ENCODE measurements at places on chromosomes 4 and X. TPM values are rescaled to one million over a fixed set of nuclear protein-coding genes. Genes with fewer than 3 reads are reported as not detected.

Gene MAGEB2
- not detected for total RNA-seq

Gene FREM3
- total RNA-seq, result not detected

Gene MAGEA2
- total RNA-seq, result not detected

Gene CNGA1
- total RNA-seq, result 0.60 TPM

Gene SHOX
- total RNA-seq, result not detected

Gene EDNRA
- 35.6 TPM for total RNA-seq

Gene SYNPO2
- 960 TPM for total RNA-seq

Gene BMPR1B
- 13.9 TPM for total RNA-seq

Gene MTMR8
- total RNA-seq, result 4.9 TPM

Gene P2RY4
- total RNA-seq, result 0.57 TPM

Gene SLC4A4
- total RNA-seq, result 2.0 TPM

DNA sequence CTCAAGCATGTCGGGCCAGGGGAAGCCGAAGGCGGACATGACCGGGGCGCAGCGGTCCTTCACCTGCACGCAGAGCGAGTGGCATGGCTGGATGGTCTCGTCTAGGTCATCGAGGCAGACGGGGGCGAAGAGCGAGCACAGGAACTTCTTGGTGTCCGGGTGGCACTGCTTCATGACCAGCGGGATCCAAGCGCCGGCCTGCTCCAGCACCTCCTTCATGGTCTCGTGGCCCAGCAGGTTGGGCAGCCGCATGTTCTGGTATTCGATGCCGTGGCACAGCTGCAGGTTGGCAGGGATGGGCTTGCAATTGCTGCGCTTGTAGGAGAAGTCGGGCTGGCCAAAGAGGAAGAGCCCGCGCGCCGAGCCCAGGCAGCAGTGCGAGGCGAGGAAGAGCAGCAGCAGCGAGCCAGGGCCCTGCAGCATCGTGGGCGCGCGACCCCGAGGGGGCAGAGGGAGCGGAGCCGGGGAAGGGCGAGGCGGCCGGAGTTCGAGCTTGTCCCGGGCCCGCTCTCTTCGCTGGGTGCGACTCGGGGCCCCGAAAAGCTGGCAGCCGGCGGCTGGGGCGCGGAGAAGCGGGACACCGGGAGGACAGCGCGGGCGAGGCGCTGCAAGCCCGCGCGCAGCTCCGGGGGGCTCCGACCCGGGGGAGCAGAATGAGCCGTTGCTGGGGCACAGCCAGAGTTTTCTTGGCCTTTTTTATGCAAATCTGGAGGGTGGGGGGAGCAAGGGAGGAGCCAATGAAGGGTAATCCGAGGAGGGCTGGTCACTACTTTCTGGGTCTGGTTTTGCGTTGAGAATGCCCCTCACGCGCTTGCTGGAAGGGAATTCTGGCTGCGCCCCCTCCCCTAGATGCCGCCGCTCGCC, at the start of gene SFRP2:
SFRP2 (minus strand) TSS at position 671 of the 864 bp plus-strand sequence; CDS start at position 423, 248 bp downstream.
- DNase-seq, result no peak

DNA sequence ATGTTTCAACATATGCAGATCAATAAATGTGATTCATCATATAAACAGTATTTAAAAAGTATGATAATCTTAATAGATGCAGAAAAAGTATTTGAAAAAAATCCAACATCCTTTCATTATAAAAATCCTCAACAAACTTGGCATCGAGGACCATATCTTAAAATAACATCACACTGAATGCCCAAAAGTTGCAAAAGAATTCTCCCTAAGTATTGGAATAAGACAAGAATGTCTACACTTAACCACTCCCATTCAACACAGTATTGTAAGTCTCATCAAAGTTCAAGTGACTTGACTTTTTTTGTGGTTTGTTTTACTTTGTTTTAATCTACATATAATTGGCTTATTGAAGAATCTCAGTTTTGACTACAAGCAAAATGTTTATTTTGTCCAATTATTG, 779.0 kb upstream of the SLIT2 start:
- no peak for DNase-seq

DNA sequence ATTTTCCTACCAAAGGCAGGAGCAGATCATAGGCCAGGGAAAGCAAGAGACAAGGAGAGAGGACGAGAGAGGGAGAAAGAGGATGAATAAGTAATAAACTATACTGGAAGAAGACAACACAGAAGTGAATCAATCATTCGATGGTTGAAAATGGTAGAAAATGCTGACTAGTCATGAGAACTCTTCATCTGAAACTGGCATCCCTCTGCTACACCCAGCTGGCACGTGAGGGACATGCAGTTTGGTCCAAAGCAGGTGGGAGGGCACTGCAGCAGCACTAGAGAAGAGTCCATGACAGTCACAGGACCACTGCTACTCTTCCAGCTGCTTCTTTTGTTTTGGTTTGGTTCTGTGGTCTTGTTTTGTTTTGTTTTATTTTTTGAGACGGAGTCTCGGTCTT, 74.1 kb downstream of the AFAP1 start:
- DNase-seq, result no peak

GRCh38 chr4:104492183-104492771, 2.4 kb downstream of the CXXC4 start:
- no peak for DNase-seq

GRCh38 chrX:149877157-149877556, 3.8 kb upstream of the MAGEA8 start:
- no peak for DNase-seq

DNA sequence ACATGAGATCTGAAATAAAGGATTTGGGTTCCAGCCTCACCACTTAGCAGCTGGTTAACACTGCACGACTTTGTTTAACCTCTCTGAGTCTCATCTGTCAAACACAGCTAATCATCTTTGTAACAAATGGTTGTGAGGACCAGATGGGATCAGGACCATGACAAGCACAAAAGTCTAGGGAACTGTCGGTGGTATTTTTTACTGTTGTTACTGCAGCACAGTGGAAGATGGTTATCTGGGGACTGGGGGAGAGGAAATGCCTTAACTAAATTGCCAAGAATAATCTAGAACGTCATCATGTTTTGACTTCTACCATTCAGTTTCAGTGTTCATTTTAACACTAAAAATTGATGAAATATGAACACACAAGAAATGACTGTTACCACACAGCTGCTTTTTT, 99.5 kb downstream of the ADGRA3 start:
- DNase-seq, result no peak

GRCh38 chr4:3452376-3452775, 10.6 kb downstream of the HGFAC start:
- DNase-seq, result no peak

GRCh38 chrX:29813174-29813573, 402.2 kb upstream of the MAGEB2 start:
- no peak for DNase-seq

- no peak for DNase-seq
Measured at GRCh38 chrX:46954716-46955115, 42.5 kb downstream of the JADE3 start.

DNA sequence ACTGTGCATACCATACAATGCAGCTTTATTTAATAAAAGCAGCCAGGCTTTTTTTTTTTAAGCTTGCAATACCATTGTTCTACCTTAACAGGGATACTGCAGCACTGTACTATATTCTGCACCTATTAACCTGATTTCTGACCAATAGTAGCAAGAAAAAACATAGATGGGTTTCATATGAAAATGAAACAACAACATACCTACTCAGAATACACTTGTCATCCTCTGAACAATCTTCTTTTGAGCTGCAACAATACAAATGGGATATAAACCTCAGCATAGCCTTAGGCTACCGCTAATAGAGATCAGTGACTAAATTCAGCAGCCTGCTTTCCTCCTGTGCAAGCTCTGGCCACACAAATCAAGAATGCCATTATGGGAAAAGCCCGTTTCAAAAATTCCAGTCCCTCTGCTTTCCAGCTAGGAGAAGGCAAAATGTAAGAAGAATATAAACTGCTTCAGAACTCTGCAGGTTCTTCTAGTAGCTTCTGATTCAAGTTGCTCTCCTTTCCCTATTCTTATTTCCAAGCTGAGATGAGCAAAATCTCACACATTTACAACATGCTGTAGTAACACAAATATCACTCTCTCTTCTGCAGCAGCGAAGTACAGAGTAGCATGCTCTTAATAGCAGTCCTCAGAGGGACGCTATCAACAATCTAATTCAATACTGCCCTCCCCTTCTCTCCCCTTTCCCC, 143.4 kb downstream of the KLHL13 start:
- no peak for DNase-seq

DNA sequence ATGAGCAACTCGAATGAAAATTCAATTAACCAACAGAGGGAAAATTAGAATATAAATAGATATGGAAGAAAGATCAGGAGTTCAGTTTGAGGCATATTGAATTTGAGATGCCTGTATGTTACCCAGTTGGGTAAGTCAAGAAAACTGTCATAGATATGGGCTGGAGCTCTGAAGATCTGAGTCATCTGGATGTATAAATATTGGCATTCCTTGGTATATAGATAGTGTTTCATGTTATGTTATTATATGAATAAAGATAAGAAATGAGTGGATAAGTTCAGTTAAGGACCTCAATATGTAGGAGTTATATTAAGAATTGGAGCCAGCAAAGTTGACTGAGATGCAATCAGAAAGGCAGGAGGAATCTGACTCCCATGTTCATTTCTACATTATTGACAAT, 543.6 kb upstream of the SMIM31 start:
- no peak for DNase-seq

DNA sequence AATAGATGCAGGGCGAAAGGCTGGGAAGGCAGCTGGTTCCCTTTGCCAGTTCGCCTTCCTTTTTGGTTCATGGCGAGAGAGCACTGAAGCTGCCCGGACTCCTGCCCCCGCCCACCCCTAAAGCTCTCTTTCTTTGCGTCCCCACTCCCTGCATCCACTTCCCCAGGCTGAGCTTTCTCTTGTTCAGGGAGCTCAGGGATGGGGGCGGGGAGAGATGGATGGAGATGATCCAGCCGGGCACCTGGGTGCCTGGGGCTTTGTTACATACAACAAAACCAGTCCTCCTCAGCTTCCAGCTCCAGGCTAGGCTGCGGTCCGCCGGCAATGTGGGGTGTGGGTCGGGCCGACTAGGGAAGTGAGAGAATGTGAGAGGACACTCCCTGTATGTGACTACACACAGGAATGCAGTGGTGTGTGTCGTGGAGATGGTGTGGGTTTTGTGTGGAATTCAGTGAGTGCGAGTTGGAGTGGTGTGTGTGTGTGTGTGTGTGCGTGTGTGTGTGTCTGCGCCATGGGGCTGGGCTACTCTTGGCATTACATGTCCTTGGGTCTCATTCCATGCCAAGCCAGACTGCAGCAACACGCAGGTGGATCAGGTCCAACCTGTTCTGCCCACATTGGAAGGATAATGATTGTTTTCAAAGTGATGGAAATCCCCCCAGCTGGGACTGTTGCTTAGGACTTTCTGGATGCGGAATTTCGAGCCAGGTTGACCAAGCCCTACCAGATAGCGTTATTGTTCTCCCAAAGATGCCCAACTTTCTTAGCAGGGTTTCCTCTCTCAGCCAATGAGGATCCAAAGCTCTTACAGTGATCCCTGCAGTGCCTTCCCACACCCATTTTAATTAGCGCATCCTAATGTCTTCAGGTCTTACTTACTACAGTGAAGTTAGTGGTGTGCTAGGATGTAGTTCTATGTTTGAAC, 149.4 kb upstream of the CHRDL1 start:
- DNase-seq, result no peak

GRCh38 chr4:140719022-140719421, 37.2 kb downstream of the TBC1D9 start:
- DNase-seq, result no peak

DNA sequence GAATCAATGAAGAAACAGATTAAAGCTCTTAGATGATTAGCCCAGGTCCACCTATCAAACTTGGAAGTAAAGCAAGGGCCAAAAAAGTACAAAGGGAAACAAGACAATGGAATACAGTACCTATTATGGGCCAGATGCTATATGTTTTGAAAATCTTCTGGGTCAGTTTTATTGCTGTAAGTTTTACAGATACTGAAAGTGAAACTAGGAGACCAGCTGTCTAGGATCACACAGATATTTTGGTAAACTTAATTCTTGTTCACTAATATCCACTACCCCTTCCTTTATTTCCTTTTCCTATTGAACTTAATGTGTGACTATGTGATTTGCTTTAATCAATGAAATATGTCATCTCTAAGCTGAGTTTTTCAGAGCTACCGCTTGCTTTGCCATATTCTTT, 505.4 kb upstream of the PITX2 start:
- no peak for DNase-seq

GRCh38 chr4:126916049-126916625, 716.6 kb upstream of the INTU start:
- no peak for DNase-seq

GRCh38 chrX:127037159-127037558, 217.6 kb downstream of the PRR32 start:
- no peak for DNase-seq

- no peak for DNase-seq
Measured at GRCh38 chr4:6723851-6724250, 7.9 kb downstream of the BLOC1S4 start.

DNA sequence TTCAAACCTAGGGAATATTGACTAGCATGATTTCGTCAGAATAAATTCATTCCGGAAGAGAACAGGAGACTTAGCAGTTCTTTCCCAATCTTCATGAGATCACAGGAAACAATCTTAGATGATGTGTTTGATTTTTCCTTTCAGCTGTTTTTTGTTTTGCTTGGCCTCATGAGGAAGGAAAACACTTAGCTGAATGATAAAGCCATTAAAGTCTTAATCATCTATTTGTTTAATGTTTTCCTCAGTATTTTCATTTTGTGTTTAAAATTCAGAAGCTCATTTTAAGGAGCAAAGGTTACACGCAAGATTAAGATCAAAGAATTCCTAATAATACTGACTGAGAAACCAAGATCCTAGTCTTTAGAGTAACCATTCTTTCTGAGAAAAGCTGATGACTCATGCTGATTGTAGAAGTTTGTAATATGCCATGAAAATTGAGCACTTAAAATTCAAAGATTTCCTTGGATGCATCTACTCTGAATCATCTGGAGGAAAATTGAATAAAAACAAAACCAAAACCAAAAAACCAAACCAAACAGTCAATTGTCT, 15.4 kb upstream of the TBC1D19 start:
- DNase-seq, result no peak

DNA sequence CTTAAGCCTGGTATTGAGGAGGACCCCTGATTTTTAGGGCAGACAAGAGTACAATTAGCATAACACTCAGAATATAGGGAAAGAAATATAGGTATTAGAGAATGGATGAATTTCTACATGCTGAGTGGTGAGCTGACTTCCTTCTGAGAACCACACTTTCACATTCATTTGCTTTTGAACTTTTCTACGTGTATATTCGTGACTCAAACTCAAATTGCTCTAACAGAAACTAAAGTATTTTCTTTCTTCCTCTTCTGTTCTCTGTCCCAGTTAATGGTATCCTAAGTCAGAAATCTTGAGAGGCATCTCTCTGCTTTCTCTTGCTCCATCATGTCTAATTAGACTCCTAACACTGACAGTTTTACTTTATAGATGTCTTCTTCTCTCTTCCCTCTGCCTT, 103.2 kb upstream of the CITED1 start:
- no peak for DNase-seq

GRCh38 chr4:185341841-185342240, 53.9 kb downstream of the LRP2BP start:
- DNase-seq, result no peak

- DNase-seq, result no peak
Measured at GRCh38 chr4:1002131-1002630, 9.0 kb upstream of the SLC26A1 start.

GRCh38 chrX:54950730-54951375, 30.2 kb downstream of the TRO start:
- no peak for DNase-seq

All from posterior vena cava (tissue), 2 donors.